ENCODE measurements at places on chromosomes 2 and 18.

GRCh38 chr2:172084395-172084644 is 987 bp upstream of the DLX1 start:
- DNase-seq = no peak

DNA sequence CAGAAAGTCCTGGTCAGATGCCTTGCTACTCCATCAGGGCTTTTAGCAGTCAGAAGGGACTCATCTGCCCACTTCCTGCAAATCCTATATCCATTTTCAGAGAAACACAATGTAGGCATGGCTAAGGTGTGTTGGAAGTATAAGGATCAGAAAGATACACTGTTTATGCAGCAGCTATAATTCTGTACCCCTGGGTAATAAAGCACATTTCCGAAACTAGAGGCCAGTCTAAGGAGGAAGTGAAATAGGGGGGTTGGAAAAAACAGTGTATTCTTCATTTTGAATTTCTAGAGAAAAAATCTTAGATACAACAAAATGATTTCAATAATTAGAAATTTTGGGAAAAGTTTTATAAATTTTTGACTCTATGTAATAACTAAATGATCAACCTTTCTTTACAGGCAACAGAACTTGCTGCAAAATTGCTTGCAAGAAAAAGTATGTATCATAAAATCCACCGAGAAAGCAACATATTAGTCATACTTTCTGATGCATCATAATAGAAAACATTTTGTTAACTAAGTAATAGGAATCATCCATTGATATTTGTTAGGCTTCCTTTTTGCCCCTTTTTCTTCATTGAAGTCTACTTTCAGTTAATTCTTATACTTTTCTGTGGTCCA is 47.4 kb downstream of the FSIP2 start:
- no peak for DNase-seq

- DNase-seq = no peak
Measured at GRCh38 chr2:47035615-47036488, 119.3 kb downstream of the STPG4 start.

- DNase-seq = peak; percentile 79
Measured at GRCh38 chr2:233422050-233422639, 67.9 kb downstream of the DGKD start.

DNA sequence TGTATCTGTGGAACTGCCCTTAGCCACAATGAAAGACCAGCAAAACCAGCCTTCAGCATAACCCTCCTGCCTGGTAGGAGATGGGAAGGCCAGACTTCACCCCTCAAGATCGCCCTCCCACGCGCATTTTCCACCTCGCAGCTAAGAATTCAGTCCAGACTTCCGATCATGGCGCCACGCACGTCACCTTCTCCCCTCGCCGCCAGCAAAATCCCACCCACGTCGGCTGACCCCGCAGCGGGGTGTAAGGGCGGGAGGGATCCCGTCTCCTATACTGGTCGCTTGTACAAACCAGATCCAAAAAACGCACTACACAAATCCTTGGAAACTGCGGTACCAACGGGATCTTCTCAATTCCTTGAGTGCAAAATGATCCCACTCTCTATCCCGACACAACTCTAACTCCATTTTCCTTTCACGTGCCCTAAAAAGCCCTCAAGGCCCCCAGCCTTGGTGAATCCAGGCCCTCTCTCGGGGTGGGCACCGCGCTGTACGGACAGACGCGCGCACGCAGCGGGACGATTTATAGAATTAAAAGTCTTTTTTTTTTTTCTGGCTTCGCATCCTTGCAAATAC is 1.0 kb upstream of the BMPR2 start:
- no peak for DNase-seq

GRCh38 chr2:9473985-9474360 is 378 bp upstream of the IAH1 start:
- no peak for DNase-seq

GRCh38 chr18:23852236-23853045 is 162.1 kb upstream of the TTC39C start:
- no peak for DNase-seq

DNA sequence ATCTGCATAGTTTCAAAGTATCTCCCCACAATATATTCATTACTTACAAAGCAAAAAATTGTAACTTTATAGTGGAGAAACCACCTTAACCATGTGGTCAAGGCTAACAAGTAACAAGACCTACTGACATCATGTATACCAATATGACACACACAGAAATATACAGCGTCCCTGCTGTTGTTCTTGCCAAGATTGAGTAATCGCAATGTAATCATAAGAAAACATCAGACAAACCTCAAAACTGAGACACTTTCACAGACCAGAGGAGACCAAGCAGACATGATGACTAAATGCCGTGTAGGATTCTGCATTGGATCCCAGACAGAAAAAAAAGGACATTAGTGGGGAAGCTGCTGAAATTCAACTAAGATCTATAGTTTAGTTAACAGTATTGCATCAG is 123.0 kb downstream of the ACAA2 start:
- DNase-seq = no peak

GRCh38 chr2:184119989-184120800 is 478.1 kb upstream of the ZNF804A start:
- no peak for DNase-seq

- DNase-seq = no peak
Measured at GRCh38 chr18:36501100-36501499, 203.6 kb downstream of the FHOD3 start.

DNA sequence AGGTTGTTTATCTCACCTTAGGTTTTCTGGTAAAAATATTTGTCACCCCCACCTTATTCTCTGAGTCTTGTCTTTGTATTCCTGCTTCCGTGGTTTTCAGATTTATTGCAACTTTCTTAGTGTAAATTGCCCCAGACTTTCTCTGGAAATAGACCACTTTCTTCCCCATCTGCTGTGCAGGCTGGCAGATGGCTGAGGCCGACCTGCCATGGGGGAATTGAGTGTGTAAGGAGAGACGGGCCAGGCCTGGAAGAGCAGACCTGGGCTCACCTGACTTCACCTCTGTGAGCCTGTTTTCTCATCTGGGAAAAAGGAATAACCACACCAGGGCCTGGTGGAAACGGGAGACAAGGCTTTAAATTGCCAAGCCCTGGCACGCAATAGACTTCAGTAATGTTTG is 44.9 kb downstream of the ACKR3 start:
- DNase-seq = no peak

DNA sequence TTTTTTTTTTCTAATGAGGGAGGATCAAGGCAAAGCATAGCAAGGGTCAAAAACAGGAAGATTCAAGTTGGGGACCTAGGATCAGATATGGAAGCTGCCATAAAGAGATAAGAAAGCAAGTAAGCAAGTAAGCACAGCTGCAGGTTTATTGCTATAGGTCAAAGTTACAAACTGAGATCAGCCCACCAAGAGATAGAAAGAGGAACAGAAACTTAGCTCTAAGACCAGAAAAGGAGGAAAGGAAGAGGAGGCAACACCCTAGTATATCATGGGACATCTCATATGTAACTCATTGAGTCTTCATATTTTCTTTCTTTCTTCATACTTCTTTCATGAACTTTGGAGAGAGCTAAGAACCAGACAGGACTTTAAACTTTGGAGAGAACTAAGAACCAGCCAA is 295.9 kb upstream of the CRIM1 start:
- peak; percentile 10 for DNase-seq

- DNase-seq = peak; percentile 10
Measured at GRCh38 chr18:6920099-6920955, 190.8 kb downstream of the ARHGAP28 start.

GRCh38 chr18:48896875-48897511 is 53.8 kb downstream of the SMAD7 start:
- DNase-seq = peak; percentile 31

DNA sequence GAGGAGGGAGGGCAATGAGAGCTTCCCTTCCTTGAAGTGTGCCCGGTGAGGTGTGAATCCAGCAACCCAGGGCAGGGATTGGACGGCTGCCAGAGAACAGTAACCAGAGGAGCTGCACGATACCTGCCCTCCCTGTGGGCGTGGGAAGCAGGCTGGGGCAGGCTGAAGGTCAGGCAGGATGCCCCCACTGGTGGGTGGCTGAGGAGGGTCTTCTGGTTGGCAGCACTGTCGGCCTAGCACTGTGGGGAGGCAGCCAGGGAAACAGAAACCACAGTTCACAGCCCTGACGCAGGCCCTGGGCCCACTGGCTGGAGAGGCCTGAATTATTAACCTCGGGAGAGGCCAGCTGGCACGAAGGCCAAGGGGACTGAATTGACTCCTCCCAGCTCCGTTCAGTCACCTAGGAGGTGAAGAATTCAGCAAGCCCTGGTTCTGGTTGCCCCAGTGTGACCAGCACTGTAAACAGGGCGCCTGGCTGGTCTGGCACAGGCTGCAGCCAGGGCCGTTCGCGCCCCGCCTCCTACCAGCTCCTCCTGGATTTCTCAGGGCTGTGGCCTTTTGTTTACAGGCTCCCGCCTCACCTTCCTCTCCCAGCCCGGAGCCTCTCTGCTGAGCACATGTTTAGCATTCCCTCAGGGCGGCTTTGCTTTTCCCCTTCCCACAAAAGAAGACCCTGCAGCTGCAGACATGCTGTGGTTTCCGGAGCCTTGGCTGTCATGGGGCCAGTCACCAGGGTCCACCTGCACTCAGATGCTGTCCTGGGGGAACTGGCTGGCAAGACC is 97.8 kb downstream of the B3GNT2 start:
- DNase-seq = no peak

DNA sequence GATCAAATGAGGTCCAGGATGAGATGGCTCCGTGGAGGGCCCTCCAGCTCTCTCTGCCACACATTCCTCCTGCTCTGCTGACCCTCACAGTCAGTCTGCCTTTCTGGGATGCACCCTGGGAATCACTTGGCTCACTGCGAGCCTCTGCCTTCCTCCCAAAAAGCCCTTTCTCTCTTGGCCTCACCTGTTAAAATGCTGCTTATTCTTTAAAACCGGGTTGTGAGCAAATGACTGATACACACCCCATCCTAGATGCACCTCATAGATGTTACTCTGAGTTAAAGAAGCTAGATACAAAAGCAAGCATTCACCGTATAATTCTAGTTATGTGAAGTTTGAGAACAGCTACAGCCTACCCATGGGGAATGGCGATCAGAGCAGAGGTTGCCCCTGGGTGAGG is 167.7 kb upstream of the MYCN start:
- no peak for DNase-seq

DNA sequence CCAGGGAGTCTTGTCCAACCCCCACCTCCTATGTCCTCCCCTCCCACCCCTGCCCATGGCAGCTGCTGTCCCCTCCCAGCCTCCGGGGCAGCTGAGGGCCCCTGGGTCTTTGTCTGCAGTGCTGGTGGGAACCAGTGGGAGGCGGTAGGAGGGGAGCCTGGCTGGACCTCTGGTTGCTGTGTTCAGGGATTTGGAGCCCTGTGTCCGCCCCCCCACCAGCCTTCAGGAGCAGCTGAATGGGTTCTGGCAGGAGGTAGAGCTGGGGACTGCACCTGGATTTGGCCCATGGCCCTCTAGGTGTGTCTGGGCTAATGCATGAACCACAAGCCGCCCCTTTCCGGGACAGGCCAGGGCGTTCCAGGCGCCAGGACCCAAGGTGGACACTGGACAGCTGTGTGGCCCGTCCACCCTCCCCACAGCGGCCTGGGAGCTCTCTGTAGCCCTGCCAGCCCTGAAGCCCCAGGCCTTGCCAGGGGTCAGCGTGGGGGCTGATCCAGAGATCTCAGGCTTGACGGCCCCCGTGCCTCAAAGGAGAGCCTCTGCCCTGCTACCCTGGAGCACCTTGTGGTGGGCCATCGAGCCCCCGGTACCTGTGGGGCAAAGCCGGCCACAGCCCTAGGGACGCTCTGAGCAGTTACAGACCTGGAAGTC is 25.4 kb downstream of the GPC1 start:
- DNase-seq = no peak

- no peak for DNase-seq
Measured at GRCh38 chr18:34548120-34548972, 161.8 kb upstream of the DTNA start.

GRCh38 chr2:189411860-189412259 is 29.4 kb upstream of the WDR75 start:
- DNase-seq = no peak

Data from GM12864 (cell line).